ENCODE measurements at places on chromosomes 13 and 19.

GRCh38 chr19:35388277-35389054, 17.6 kb downstream of the GPR42 start:
- DNase-seq, result no peak

GRCh38 chr13:32883474-32883873, 132.7 kb upstream of the KL start:
- no peak for DNase-seq

DNA sequence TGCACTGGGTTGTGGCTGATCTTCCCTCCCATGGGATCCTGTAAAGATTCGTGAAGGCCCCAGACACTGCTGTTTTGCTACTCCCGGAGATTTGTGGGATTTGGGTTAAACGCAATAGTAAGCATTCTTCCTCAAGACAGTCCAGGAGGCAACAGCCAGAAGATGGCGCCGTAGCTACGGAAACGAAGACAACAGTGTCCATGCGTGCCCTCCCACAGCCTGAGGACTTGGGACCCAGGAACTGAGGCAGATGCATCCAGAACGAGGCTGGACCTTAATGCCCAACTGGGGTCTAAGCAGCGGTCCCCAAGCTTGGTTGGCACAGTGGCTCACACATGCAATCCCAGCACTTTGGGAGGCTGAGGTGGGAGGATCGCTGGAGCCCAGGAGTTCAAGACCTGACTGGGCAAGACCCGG, 57.6 kb upstream of the ZNF507 start:
- DNase-seq, result no peak

DNA sequence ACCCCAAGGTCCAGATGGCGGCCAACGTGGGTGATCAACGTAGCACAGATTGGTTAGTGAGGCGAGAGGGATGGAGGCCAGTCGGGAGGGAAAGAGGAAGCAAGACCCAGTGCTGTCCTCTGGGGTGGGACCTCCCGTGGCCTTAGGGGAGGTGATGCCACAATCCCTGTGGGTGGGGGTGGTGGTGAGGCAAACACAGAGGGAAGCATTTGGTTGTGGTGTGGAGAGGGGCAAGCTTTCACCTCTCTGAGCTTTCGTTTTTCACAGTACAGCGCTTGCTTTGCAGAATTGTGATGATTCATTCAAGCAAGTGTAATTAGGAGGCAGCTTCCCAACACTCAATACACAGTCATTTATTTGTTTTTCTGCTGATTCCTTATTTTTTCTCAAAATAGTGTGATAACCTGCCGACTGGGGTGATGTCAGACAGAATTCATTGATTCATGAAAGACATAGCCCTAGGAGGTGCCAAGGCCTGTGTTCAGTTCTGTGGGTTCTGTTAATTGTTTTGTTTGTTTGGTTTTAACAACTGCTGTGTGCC, 2.4 kb downstream of the LENG8 start:
- DNase-seq, result no peak

DNA sequence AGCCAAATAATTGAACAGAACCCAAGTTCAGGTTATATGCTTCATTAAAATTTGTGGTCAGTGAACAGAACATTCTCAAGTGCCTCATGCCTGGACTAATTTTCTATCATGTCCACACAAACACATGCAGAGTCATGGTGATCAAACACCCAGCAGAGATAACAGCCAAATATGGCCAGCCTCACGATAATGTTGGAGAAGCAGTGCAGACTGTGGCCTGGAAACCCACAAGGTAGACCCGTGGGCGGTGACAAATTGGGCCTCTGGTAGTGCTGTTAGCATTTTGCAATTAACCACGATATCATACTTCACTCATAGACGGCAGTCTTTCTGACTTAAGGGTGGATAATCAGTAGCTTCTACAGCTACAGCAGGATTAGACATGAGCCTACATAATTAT, 35.0 kb upstream of the VWA8 start:
- no peak for DNase-seq

GRCh38 chr19:16026756-16027155, 49.5 kb upstream of the TPM4 start:
- no peak for DNase-seq

DNA sequence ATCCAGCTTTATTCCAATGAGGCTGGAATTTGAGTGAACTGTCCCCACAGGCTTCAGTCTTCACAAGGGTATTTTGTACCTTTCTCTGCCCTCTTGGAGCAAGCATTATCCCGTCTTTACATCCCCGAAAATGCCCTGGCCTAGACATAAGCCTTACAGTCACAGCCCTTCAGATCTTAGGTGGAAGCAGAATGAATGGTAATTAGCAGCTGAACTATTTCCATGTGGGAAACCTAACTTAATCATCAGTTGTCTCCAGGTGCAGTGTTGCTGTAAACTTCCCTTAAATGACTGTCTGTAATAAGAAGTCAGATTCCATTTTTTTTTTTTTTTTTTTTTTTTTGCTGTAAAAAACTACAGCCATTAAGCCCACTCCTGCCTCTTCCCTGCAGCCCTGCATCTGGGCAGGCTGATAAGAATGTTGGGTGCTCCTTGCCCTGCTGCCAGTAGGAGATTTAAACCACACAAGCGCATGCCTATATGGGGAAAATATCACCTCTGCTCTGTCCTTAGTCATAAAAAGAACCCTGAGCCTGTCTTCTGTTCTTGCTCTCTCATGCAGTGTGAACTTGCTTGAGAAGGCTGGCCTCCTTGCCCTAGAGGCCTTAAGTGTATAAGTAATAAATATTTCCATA, 426.8 kb upstream of the SLITRK5 start:
- DNase-seq, result no peak

GRCh38 chr19:31113293-31113692, 235.9 kb downstream of the TSHZ3 start:
- DNase-seq, result no peak

DNA sequence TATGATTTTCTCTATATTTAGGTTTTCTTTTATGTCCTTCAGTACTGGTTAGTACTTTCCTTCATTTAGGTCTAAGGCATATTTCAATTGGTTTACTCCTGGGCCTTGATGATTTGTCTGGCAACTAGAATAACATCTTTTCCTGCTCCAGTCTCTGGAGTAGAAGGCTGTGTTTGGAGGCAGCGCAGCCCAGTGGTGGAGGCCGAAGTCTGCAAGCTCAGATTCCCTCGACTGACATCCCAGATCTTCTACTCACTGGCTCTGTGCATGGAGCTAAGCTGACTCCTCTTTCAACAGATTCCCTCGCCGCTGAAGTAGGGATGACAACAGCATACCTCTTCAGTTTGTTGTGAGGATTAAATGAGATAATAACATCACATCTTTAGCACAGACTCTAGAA, 141.0 kb downstream of the RAP2A start:
- DNase-seq, result no peak

DNA sequence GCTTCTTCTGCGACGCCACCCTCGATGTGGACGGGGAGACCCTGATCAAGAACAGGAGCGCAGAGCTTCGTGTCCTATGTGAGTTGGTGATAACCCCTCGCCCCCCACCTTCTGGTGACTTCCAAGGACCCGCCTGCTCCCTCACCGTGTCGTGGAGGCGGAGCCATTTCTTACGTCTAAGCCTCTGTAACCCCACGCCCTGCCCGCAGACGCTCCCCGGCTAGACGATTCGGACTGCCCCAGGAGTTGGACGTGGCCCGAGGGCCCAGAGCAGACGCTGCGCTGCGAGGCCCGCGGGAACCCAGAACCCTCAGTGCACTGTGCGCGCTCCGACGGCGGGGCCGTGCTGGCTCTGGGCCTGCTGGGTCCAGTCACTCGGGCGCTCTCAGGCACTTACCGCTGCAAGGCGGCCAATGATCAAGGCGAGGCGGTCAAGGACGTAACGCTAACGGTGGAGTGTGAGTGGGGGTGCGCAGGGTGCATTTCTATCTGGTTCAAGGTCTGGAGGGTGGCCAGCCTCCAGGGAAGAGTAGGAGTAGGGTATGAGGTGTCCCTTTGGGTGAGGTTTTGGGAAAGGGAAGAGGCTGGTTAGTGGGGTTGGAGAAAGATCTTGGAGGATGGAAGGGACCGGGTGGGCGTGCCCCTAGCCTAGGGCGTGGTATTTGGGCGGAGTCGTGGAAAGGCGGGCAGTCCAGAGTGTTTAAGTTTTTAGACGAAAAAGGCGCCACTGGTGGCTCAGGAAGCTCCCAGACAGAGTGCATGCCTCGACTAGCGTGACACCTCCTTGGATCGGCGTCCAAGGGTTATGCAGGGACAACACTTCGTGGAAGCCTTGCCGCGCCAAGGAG, 3.3 kb downstream of the ICAM5 start:
- no peak for DNase-seq

DNA sequence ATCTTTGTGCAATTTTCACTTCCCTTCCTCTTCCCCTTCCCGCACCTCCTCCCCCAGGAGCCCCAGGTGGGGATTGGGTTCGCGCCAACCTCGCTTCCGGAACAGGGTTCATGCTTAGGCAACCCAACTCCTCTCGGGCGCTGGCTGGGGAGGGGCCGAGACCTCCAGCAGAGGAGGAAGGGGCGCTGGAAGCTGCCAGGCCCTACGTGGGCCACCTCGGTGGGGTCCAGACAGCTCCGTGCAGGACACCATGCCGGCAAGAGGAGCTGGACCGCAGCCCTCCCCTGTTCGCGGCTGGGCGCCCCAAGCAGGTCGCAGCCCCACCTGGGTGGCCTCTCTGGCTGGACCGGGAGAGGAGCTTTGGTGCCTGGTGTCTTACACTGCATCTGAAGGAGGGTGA, 91.1 kb downstream of the SPACA7 start:
- DNase-seq, result no peak

GRCh38 chr19:32373585-32374295, 28.3 kb downstream of the ZNF507 start:
- no peak for DNase-seq

DNA sequence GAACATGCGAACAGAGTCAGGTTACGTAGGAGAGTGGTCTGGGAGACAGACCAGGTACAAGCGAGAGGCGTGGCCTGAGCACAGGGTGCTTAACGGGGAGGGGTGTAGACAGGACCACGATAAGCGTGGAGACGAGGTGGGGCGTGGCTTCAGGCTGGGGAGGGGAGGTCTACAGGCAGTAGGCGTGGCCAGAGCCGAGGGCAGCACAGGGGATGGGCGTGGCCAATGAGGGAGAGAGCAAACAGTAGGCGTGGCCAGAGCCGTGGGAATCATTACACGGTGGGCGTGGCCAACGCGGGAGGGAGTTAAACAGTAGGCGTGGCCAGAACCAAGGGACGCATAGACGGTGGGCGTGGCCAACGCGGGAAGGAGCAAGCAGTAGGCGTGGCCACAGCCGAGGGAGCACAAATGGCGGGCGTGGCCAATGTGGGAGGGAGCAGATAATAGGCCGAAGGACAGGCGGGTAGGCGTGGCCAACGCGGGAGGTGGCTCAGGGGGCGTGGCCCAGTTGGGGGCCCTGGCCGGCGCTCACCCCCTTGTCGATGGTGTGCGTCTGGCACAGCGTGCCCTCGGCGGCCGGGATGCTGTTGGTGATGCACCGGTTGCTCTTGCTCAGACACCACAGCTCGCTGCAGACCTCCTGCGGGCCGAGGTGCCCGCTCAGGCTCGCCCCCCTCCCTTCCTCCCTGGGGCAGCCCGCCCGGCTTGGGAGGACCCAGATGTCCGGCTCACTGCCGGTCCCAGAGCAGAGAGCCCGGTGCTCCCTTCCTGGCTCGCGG, 15.2 kb upstream of the MYO1F start:
- DNase-seq, result peak; percentile 96

DNA sequence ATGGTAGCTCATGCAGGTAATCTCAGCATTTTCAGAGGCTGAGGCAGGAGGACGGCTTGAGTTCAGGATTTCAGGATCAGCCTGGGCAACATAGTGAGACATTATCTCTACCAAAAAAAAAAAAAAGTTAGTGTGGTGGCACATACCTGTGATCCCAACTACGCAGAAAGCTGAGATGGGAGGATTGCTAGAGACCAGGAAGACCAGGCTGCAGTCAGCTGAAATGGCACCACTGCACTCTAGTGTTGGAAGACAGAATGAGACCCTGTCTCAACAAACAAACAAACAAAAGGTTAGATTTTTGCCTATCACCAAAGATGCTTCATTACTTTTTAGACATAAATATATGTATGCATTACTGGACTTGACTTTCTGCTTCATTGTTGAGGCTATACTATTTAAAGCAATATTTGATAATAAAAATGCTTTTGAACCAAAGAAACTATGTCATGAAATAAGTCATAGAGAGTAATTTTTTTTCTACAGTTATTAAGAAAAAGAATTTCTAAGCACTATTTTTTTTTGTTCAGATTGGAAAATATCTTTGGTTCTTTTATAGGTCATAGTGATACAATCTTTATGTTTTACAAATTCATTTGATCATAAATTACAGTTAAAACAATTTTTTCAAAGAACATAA, 1180.1 kb upstream of the ATXN8OS start:
- DNase-seq, result no peak
